ENCODE measurements at places on chromosomes 13 and 19.

- DNase-seq = no peak
Observed at GRCh38 chr19:6269101-6269886, 10.5 kb downstream of the MLLT1 start.

GRCh38 chr13:114121496-114122126 lies 10.8 kb downstream of the RASA3 start:
- no peak for DNase-seq

GRCh38 chr13:99224021-99224420 lies 23.4 kb downstream of the UBAC2 start:
- no peak for DNase-seq

GRCh38 chr19:2819540-2820111 lies at the start of gene ZNF554:
Gene ZNF554, plus strand, starts transcription at chr19:2819868. Its CDS starts 204 bp downstream, at chr19:2820072.
- DNase-seq = peak; percentile 94

- DNase-seq = no peak
Observed at GRCh38 chr19:48495396-48495795, 16.2 kb downstream of the LMTK3 start.

DNA sequence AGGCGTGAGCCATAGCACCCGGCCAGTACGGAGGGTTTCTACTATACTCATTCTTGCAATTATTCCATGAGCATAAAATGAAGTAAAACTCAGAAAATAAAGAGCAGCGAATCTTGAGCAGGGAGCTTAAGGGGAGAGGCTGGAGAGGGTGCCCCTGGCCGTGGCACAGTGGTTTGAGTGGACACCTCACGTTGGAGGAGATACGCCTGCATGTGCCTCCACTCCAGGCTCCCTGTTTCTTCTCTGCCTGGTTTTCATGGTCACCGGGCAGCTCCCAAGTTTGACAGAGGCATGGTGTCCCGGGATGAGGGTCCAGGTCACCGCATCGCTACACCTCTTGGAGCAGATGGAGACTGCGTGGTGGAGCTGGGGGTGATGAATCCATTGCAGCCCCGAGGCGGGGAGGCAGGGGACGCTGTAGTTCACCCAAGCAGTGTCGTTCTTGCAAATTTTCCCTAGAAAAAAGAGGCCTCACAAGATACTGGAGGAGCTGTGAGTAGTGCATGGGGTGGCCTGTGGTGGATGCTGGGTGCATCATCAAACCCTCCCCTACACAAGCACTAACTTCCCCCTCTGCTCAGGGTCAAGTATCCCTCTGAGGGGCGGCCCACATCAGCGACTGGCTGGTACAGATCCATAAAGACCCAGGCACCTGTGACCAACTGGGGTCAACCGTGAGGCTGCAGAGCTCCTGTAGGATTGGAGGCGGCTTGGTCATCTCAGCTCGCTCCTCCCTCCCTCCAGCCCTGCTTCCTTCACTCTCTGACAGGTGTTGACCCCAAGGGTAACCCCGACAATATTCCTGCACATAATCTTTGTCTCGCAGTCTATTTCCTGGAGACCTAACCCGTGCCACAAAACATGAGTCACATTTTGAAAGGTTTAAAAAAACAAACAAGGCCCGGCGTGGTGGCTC lies 3.6 kb upstream of the MIER2 start:
- DNase-seq = no peak

GRCh38 chr13:31556376-31556775 lies 182.9 kb upstream of the RXFP2 start:
- DNase-seq = no peak

DNA sequence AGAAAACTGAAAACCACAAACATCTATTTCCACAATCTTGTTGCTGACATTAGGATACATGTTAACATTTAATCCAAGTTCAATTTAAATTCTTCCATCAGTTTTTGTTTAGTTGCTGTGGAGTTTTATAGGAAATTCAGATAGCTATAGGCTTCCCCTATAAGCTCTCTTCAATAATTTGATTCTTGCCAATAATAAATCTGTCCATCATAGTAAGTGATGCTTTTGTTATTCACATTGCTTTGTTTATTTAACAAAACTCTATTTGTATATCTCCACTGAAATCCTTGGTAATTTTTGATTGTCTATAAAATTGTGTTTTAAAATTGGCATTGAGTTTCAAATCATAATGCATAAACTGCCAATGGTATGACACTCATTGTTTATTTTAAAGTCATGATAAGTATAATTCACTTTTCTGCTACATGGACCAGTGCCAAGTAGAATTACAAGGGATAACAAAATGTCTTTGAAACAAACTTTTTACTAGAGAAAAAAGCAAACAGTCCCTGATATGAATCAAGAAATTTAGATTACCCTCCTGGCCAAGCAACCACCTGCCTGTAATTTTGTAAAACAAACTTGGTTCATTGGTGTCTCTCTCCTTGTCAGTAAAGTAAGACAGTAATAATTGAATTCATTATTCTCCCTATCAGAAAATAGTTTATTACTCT lies 577.3 kb upstream of the GPC6 start:
- DNase-seq = no peak

GRCh38 chr19:46435009-46435408 lies 6.3 kb upstream of the PNMA8C start:
- no peak for DNase-seq

GRCh38 chr19:45442408-45442777 lies 18.7 kb upstream of the ERCC1 start:
- no peak for DNase-seq

- no peak for DNase-seq
Observed at GRCh38 chr19:6848986-6849385, 38.4 kb upstream of the ADGRE1 start.

- no peak for DNase-seq
Observed at GRCh38 chr13:32010136-32010535, 21.4 kb upstream of the FRY start.

GRCh38 chr19:43774103-43774939 lies 6.5 kb downstream of the KCNN4 start:
- no peak for DNase-seq

GRCh38 chr19:17772172-17772571 lies 20.9 kb downstream of the FCHO1 start:
- DNase-seq = no peak

DNA sequence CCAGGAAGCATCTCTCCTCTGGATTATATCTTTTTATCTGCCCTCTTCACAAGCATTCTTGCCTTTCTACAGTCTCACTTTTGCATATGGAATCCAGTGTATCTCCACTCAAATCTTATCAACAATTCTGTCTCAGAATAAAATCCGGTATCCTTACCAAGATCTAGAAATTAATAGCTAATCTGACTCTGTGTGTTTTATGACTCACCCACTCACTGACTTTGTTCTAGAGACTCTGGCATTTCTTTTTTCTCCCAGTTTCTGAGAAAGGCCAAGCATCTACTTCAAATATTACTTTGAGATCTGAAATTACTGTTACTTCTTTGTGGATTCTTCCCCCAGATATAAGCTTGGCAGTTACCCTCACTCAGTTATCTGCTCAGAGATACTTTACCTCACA lies 913.5 kb upstream of the ATXN8OS start:
- DNase-seq = no peak

DNA sequence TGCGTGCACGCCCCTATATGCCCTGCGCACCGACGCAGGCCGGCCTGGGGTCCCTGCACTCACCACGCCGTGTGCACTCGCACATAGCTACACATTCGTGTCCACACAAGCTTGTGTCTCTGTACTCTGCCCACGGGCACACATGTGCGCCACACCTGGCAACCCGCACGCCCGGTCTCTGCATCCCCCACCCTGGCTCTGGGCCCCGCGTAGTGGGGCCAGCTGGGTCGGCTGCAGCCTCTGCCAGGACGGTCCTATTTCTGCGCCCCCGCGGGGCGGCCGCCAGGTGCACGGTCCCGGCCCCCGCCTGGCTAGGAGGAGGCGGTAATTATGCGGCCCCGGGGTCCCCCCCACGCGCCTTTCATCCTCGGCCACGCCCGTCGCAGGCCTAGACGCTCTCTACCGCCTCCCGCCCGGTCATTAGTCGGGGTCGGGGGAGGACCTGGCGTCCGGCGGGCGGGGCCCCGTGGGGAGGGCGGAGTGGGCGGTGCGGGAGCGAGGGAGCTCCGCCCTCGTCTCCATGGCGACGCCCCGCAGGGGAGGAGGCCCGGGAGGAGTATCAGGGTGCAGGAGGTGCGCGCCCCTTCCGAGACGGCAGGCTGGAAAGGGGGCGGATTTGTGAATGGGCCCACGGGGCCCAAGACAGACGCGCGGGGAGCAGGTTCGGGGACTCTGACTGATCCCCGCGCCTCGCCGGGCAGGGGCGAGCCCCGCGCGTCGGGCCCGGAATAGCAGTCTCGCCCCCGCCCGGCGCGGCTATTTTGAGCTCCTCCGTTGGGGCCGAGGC lies 2.8 kb upstream of the CIRBP start:
- DNase-seq = peak; percentile 92

GRCh38 chr19:12843999-12844732 lies 5.9 kb downstream of the MAST1 start:
- no peak for DNase-seq
